ENCODE measurements at places on chromosomes 2 and 18. TPM values are rescaled to one million over a fixed set of nuclear protein-coding genes. Genes with fewer than 3 reads are reported as not detected.

DNA sequence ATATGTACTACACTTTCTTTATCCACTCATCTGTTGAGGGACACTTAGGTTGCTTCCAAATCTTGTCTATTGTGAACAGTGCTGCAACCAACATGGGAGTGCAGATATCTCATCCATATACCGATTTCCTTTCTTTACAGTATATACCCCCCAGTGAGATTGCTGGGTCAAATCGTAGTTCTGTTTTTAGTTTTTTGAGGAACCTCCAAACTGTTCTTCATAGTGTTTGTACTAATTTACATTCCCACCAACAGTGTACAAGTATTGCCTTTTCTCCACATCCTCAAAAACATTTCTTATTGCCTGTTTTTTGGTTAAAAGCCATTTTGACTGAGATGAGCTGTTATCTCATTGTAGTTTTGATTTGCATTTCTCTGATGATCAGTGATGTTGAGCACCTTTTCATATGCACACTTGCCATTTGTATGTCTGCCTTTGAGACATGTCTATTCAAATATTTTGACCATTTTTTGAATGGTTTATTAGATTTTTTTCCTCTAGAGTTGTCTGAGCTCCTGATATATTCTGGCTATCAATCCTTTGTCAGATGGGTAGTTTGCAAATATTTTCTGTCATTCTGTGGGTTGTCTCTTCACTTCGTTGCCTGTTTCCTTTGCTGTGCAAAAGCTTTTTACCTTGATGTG lies 12.2 kb downstream of the PLEK start:
- no peak for DNase-seq

DNA sequence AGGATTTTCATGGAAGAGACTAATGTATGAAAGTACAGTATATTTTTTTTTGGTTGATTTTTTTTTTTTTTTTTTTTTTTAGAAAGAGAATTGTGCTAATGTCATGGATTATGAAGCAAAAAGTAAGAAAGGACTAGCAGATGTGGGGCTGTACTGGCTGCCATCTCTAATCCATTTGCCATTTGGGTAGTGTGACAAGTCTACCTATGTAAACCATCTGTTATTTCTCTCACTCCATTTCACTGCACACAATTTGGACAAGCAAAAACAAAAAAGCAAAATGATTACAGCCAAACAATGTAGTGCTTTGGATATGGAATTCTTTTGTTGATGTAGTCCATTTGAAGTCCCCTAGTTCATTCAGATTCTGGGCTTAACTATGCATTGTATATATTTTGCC lies 1355.4 kb downstream of the LRP1B start:
- DNase-seq = no peak

DNA sequence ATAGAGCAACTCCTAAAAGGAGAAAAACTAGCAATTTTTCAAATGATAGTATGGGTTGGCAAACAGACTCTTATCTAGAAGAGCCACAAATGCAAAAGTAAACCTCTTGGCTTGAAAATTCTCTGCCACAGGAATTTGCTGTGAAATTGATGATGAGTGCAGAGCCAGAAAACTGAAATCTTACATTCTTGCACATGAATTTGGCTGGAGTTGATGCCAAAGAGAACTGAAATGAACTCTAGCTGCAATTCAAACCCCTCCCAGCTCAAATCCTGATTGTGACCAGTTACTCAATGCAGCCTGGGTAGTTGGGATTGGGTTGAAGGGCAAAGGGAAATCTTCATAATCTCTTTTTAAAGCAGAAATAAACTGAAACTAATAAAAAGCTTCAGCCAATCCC lies 266.6 kb downstream of the PDE11A start:
- peak; percentile 87 for DNase-seq

- peak; percentile 76 for DNase-seq
These were observed 264.7 kb downstream of the CYP26B1 start for GRCh38 chr2:71882949-71883472.

- DNase-seq = no peak
These were observed 88.0 kb upstream of the ALKAL2 start for GRCh38 chr2:375956-376307.

DNA sequence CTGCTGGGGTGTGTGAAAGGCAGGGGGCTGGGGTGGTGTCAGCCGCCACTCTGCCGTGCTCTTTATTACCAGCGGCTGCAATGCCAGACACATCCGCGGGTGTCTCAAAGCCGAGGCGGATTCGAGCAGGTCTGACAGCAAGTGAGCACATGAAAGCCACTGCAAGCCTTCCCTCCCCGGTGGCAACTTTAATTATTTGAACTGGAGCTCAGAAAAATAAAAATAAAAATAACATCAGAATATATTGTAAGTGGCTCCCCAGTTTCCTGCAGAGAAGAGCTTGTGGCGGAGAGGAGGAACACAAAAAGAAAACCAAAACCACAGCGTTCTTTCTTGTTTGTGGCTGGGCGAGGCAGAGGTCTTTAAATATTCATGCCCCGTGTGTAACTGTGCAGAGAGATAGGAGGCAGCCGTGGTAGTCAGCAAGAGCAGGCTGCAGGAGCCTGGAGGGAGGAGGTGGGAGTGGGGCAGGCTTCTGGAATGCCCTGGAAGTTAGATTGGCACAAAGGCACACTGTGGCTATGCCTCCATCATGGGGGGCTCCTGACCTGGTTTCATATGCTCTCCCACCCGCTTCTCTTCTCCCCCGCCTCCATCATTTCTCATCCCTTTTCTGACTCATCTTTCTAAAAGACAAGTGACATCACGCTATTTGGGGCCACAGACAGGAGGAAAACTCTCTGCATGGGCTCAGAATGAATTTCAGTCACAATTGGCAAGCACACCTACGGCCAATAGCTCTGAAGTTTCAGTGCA lies 199.8 kb downstream of the CLIP4 start:
- DNase-seq = peak; percentile 67

The EVA1A gene
- 19.0 TPM for total RNA-seq

The ANKRD30B gene
- total RNA-seq = not detected

The FBLN7 gene
- total RNA-seq = not detected

Data from astrocyte (in vitro differentiated cells and primary cell).